Effector CD4-positive, alpha-beta T cell (primary cell): ENCODE measurements at places on chromosomes 16 and 17.

DNA sequence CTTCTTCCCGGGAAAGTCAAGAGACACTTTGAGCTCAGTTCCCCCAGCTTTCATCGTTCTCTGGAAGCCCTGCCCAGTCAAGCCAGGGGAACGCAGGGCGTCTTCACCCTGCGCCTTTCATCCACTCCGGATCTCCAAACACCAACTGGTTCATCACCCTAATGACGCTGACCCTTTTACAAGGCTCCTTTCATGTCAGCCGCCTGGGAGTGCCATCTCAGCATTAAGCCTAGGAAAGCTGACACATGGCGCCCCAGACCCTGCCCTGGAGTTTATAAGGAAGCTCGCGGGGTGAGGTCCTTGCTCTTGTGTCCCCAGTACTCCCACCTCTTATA is 594 bp upstream of the DNAJC7 start:
- no peak for DNase-seq

DNA sequence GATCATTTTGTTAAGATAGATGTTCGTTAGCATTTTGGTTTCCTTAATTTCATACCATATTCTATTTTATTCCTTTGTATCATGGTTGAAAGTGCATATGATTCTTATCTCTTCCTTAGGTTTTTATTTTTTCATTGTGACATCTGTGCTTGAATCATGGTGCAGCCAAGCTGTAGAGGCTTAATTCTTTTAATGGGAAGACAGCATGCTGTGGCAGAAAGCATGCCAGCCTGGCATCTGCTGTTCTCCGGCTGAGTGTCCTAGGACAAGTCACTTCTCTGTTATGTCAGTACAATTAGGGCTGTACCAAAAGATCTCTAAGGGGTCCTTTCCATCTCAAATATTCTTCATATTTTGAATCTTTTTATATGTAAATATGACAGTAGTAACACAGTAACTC is 68.5 kb upstream of the PMFBP1 start:
- DNase-seq: no peak

DNA sequence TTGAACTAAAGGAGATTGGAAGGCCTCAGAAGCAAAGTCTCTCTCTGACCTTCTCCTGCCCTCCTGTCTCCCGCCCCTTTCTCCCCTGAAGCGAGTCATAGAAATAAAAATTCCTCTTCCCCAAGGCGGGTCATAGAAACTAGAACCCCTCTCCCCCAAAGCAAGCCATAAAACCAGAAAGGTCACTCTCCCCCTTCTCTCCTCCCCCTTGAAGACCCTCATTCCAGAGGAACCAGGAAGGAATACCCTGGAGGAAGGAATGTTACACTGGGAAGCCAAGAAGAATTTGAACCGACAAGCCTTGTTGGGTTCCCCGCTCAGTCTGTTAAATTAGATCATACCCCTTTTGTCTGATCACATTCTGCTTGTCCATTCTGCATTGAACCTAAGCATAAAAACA is 2.7 kb upstream of the GJC1 start:
- no peak for DNase-seq

DNA sequence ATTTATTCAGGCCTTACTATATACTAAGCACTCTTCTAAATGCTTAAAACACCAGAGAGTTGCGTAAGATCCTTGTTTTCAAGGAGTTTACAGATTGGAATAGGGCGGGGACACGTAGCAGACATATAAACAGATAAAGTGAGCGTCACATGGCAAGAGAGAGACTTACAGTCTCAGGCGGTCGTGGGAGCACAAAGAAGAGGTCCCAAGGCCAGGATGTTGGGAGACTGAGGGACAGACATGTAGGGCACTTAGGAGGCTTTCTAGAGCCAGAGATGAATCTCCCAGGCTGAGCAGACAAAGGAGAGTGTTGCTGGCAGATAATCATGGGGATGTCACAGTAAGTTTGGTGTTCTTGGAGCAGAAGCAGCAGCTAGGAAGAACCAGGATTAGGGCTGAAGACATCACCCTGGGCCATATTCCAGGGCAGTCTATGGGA is 119.1 kb upstream of the ANKFN1 start:
- no peak for DNase-seq
